ENCODE measurements at places on chromosomes 2 and 18. TPM values are rescaled to one million over a fixed set of nuclear protein-coding genes. Genes with fewer than 3 reads are reported as not detected.

DNA sequence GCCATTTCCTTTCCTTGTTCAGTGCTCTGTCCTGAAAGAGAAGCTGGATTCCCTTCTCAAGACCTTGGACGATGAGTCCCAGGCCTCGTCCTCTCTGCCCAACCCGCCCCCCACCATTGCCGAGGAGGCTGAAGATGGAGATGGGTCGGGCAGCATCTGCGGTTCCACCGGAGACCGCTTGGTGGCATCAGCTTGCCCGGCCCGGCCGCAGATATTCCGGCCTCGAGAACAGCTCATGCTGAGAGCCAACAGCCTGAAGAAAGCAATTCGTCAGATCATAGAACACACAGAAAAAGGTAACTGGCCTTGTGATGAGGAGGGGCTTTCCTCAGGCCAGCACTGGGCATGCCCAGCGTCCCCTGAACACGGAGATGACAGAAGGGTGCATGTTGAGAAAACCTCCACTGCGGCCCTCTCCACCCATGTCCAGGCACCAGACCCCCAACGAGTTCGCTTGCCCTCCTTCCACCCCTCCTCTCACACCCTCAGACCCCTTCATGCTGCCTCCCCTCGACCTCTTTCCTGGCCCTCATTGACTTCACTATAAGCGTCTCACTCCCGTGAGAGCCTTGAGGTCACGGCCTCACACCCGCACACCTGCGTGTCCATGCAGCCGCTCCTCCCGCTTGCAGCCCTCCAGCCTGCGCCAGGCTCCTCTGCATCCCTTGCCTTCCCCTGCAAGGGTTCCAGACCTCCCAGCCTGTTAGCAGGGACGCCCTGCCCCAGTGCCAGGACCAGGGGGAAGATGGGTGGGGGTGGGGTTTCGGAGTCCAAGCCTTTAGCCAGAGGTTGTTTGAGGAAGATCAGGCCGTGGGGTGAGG lies 95.0 kb downstream of the DGKD start:
- DNase-seq, result peak; percentile 24

- no peak for DNase-seq
Observed at GRCh38 chr2:236452238-236452637, 117.4 kb upstream of the ACKR3 start.

DNA sequence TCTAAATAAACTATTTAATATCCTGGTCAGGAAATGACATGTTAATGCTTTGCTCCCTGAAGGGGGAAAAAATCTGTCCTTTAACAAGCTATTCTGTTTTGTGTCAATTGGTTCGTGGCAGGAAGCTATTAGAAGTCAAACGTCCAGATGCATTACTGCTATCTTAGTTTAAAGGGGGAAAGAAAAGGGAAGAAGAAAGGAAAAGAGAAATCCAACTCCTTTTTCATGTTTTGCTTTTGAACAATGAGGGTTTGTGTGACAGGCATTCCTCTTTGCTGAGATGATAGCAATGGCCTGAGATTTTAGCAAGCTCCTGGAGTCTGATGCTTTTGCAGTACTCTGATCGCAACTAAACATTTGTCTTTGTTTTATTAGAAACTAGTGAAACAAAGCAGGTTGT lies 24.6 kb downstream of the TRIB2 start:
- DNase-seq, result no peak

DNA sequence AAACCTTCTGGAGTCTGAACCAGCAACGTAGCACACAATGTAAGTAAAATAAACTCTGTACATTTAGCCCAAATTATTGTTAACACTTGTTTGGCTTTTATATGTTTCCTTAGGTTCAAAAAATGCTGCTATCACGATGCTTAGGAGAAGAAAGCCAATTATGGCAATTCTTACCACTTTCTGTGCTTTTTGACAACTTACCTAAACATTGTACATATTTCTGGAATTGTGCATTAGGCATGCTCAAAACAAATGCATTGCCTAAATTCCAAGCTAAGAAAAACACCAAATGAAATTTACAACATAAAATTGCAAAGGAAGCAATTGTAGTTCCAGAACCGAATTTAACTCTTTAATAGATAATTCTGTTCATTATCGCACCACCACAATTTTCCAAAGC lies 585.6 kb upstream of the DSEL start:
- DNase-seq, result no peak

The DYNAP gene
- total RNA-seq, result not detected

DNA sequence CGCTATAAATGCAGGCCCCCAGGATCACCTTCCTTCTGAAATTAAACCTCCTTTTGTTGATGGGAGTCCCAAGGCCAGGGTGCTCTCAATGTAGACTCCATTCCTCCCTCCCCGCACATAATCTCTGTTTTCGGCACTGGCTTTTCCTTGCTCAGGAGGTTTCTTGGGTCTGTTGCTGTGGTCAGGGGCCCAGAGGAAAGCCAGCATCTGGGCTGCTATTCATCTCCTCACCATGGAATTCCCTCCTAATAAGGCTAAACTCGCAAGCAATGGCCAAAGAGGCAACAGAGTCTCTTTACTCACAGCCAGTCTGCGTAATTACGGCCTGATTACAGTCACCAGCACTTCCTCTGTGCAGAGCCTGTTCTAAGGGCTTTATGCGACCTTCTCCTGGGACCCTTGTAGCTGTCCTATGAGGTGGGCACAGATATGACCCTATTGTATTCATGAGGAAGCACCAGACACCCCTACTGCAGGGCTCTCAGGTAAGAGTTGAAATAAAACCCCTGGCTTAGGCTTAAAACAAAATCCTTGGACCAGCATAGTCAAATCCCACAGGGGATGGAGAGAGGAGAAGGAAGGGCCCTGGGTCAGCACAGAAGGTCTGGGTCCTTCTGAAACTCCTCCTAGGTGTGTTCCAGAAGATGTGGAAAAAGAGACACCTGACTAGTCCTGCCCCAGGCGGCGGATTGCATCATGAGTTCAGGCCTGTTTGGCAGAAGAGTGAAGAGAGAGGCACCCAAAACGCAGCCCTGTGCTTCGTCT lies 105.0 kb upstream of the SH3BP4 start:
- DNase-seq, result no peak

The REG3G gene
- total RNA-seq, result not detected

DNA sequence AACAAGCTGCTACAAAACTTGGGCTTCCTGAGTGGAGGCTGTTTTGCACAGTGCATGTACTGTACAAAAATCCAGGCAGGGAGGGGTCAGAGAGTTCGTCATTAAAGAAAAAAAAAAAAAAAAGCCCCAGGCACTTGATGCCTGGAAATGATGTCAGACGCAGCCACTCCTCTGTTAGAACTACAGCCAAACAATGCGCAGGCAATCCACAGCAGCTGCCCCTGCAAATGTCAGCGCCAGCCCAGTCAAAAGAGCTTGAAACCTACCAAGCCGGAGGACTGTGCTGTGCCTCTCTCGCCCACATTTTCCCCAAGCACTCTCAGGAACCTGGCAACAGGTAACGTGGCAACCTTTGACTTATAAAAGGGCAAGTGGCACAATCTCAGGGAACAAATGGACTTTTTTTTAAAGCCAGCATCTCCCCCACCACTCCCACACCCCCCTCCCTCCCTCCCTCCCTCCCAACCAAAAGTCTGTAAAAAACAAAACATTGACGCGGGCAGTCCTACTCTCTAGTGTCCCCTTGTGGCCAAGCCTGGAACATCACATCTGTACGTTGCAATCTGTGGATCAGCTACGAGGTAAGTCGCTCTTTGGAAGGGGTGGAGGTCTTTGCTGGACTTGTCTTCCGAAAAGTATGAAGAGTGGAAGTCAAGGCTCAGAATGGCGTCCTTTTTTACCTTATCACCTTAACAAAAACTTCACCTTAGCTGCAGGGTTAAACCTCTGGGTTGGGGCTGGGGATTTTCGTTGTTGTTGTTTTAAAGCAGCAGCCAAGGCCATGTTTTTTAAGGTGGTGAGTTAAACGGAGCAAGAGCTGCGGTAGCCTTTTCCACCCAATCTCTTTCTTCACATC lies 144.2 kb downstream of the TGIF1 start:
- peak; percentile 78 for DNase-seq

DNA sequence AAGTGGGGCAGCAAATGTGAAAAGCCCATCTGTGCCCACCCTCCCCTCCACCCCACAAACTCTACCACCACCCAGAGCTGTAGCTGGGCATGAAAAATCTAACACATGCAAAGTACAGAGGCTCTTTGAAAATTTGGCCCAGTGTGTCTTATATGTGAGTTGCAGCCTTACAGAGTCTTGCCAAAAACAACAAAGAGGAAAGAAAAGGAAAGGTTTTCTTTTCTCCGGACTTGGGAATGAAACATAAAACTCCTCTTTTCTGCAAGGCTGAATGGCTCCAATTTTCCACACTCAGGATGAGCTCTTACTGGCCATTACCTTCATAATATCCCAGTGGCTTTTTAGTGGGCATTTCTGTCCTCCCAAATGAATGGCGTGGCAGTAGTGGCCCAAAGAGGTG lies 27.9 kb upstream of the POU3F3 start:
- no peak for DNase-seq

DNA sequence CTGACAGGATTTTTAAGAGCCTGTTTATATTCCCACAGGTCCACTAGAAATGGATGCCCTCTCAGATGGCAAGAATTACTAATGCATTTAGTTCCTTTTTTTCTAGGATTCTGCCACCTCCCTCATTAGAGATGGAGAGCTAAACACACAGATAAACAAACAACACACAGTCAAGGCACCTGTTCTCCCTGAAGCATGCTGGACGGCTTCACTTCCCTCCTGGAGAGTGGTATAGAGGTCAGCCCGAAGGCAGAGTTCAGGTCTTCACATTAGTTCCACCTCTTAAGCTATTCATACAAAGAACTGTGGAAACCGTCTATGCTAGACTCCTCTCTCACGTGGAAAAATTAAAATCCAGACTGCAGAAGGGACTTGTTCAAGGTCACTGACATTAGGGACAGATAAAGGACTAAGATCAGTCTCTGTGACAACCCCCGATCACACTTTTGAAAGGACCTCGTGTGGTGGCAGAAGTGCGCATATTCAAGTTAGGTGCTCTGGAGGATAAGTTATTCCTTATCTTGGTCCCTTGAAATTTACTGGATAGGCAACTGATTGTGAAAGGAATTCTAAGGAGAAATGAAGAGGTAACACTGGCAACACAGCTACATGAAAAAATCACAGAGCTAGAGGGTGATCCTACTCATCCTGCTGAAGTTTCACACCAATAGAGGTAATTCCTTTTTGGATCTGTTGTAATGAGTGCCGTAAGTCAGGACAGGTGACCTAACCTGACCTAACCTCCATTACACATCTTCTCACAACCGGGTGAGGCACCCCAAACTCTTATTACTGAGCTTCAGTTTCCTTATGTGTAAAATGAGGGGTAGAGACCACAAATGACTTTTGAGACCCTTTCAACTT lies 75.1 kb downstream of the SPRED2 start:
- no peak for DNase-seq

- no peak for DNase-seq
Observed at GRCh38 chr2:43305012-43305411, 78.6 kb upstream of the ZFP36L2 start.

DNA sequence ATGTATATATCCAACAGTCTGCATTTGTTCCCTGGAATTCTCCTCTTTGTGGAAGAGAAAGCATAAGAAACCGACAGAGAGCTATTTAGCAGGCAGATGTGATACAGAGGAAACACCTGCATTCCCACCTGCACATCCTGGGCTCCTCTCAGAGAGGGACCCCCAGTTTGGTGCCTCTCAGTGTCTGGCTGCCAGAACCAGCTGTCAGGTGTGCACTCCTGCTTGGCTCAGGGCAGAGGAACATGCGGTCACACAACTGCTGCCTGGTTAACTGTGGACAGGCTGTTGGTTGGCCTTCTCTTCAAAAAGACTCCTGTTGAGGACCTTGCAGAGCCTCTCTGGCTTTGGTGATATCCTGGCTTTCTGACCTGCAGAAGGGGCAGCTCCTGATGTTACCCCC lies 54.6 kb downstream of the ITGB6 start:
- DNase-seq, result no peak

The IL18R1 gene
- total RNA-seq, result 0.13 TPM

The EIF2B4 gene
- total RNA-seq, result 56.7 TPM

GRCh38 chr2:29561181-29561580 lies 360.2 kb downstream of the ALK start:
- DNase-seq, result no peak

GRCh38 chr2:10588931-10589330 lies 100.8 kb downstream of the NOL10 start:
- no peak for DNase-seq

GRCh38 chr2:201887773-201888425 lies 81.6 kb downstream of the CDK15 start:
- no peak for DNase-seq

DNA sequence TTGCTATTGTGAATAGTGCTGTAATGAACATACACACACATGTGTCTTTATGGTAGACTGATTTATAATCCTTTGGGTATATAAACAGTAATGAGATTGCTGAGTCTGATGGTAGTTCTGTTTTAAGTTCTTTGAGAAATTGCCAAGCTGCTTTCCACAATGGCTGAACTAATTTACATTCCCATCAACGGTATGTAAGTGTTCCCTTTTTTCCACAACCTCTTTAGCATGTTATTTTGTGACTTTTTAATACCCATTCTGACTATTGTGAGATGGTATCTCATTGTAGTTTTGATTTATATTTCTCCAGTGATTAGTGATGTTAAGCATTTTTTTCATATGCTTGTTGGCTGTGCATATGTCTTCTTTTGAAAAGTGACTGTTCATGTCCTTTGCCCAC lies 86.7 kb downstream of the TTC27 start:
- no peak for DNase-seq

The LYG1 gene
- total RNA-seq, result 3.3 TPM

GRCh38 chr2:112293636-112294401 lies 18.4 kb downstream of the ZC3H6 start:
- DNase-seq, result no peak

The RFX8 gene
- not detected for total RNA-seq

GRCh38 chr2:110997331-110998045 lies 123.2 kb upstream of the BCL2L11 start:
- DNase-seq, result no peak

GRCh38 chr18:76459687-76460350 lies 35.2 kb downstream of the ZNF516 start:
- DNase-seq, result no peak

DNA sequence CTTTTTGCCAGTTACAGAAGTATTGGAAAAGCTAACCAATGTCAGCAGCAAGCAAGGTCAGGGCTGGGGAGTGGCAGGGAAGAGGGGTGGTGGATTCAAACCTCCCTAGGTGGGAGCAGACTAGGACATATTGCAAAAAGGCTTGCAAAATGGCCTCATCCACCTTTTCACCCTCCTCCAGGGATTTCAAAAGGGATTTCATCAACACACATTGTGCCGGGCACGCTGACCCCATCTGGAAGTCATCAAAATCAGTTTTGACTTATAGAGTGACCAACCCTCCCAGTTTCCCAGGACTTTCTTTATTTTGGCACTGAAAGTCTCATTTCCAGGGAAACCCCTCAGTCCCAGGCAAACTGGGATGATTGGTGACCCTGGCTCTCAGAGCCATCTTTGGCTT lies 94.7 kb downstream of the BIN1 start:
- DNase-seq, result no peak

- DNase-seq, result peak; percentile 34
Observed at GRCh38 chr2:85266146-85267041, 61.4 kb downstream of the TGOLN2 start.

DNA sequence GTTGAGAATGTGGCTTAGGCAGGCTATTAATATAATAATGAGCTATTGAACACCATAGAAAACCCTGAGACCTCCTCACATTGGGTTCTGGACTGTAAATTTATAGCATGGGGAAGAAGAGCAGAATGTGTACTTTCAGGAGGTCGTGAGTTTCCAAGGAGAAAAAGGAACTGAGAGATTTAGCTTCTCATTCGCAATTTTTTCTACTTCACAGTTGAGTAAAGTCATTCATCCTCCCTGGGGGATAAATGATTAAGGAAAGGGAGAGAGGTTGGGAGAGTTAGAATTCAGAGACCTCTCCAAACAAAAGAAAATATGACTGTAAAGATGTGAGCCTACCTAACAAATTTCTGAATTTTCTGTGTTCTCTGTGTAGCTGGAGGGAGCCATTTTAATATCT lies 205.8 kb upstream of the CYRIA start:
- no peak for DNase-seq
